ENCODE measurements at places on chromosomes 2 and 18.

DNA sequence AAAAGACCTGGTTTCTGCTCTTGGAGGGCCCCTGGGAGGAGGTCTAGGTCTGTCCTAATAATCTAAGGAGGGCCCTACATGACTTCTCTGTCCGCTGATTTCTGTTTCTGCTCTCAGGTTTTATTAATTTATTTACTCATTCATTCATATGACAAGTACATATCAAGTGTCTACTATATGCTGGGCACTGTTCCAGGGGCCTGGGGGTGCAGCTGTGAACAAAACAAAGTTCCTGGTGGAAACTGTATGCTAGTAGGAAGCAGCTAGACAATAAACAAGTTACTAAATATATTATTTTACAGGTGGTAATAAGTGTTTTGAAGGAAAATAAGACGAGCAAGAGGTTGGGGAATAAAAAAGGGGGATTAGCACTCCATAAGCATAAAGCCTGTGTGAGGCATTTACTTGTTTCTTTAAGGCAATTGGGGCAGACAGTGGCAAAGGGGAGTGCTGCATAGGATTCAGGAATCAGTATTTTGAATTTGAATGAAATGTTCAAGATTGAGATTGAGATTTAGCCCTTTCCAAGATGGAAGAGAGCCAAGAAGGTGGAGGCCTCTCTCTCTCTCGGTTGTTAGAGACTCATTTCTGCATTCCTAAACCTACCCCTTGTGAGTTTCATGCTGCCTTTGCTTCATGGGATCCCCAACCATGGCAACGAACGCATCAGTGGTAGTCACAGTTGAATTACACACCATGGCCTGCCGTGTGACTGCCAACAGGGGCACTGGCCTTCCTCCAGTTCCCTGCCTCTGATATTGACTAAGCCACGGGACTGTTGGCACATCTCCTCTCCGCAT lies 28.3 kb downstream of the DRC1 start:
- peak; percentile 19 for DNase-seq

- DNase-seq = no peak
These were observed 711.2 kb upstream of the SALL3 start for GRCh38 chr18:78268226-78268988.

DNA sequence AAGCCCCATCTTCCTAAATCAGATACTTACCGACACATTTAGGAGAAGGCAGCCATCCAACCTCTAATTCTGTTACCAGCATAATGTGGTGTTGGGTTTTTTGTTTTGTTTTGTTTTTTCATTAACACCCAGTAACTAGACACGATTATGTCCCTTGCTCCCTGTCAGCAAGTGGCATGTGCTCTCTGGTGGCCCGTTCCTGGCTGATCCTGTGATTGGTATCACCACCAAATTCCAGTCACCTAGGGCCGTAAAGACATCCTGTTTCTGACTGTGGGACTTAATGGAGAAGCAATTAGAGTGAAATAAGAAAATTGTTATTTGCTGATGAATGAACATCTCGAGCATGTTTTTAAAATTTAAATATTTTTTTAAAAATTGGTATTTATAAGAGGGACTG lies 5.9 kb upstream of the DLX1 start:
- no peak for DNase-seq

DNA sequence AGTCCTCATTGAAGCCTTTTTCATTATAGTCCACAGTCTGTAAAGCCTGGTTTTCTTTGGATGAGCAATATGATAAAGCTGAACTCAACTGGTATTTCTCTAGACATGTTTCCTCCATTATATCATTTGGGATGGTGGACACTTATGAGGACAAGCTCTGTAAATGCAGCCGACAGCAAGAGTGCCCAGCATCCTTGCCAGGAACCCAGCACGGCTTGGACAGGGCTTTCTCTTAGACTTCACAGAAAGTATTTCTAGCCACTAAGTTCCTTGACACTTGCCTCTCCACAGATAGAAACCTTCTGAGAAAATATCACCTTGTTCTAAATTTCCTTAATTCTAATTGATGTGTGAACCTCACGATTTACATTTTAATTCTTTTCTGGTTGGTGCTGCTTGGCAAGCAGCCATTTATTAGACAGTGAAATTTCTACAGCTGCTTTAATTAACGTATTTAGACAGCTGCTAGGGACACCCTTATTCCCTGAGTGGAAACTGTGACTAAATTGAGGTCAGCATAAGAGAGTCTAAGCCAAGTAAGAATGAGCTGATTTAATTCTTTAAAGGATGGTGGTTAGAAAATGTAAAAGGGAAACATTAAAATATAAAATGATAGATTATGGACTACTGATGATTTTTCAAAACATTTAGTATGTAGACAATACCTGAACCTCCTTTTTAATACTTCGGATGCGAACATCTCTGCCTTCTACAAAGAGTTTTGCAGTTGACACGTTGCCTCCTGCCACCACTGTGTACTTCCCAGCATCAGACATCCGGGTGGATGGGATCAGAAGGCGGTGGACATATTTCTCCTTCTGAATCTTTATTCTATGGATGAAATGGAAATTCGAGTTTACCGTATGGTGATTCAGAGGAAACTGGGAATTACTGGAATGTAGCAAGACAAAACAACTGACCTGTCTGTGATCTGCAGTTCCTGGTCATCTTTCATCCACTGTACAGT lies 39.8 kb downstream of the TTN start:
- DNase-seq = no peak

DNA sequence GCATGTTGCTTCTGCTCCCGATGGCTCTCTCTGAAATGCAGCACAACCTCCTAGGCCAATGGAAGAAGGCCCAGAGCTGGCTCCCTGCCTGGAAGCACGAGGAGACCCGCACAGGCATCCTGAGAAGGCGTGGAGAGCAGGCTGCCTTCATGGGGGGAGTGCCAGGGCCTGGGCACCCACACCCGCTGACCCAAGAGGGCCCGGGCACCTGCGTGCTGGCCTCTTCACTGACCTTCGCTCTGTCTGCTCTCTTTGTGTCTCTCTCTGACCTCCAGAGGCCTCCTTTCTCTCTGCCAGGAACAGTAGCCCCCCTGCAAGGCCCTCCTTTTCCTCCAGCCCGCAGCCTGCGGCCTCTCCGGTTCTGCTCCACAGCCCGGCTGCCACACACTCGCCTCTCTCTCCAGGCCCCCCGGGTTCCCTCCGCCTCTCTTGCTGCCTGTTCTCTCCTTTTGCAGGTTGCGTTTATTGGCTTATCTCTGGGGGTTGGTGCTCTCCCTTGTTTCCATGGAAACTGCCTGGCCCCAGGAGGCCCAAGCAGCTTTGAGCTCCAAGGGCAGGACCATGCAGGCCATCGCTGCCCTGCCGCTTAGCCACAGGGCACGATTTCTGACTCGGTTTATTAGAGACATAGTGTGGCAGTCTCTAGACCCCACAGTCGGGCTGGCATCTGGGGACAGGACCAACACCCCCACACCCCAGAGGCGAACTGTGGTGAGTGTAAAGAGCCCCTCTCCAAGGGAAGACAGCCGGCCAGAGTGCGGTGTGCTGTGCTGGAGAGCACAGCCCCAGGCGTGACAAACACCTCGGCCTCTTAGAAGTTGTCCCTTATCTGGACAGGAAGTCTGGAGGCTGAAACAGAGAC lies 1.7 kb downstream of the MZT2B start:
- peak; percentile 44 for DNase-seq

- peak; percentile 99 for DNase-seq
These were observed 129.8 kb upstream of the TANK start for GRCh38 chr2:161030260-161031063.

DNA sequence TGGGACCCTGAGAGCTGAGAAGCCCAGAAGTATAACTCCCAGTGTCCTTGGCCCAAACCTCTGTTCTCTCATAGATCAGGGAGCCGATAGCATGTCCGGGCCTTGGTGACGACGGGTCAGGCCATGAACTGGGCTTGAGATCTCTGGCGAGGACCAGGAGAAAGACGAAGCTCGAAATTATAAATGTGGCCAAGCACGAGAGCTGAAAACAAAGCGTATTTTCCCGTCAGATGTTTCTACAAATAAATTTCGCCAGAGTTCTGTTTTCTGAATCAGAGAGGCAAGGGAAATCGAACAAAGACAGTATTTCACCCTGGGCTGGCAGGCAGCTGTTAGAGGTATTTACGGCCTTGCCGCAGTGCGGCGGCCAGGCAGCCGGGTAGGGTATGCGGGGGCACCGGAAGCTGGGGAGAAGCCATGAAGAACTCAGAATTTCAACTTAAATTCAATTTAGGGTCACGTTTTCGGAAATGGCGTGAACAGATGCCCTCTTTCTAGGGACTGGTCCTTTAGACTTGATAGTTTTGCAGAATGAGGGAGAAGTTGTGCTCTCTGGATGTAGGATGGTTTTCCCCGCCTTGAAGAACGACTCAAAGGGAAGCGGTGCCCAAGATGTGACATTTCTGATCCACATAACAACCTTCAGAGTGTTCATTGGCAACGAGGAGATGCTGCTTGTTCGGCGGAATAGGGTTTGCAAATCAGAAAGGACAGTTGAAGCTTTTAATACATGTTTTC lies 9.6 kb downstream of the HOXD8 start:
- peak; percentile 65 for DNase-seq

DNA sequence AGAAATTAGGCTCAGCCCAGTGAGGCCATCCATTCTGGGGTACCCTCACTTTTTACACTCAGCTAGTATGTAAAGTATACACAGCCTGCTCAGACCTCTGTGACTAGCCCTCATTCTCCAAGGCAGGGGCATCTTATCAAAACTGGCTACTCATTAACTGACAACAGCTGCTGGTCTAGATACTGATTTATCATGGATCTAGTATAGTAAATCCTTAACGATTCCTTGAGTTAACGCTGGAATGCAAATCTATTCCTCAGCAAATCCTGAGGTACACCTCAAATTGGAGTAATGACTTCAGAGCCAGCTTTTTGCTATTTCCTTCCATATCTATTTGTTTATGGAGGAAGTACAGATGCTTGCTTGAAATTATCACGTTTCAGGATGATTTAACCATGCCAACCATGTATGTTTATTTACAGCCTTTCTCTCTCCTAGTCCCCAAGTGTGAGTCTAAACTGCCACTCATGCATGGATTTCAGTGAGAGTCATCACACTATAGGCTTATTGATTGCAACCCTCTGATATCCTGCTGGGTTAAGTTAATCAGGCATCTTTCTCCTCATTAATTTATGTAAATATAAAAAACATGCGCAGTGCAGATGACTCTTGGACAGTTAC lies 70.2 kb upstream of the DOK6 start:
- no peak for DNase-seq

DNA sequence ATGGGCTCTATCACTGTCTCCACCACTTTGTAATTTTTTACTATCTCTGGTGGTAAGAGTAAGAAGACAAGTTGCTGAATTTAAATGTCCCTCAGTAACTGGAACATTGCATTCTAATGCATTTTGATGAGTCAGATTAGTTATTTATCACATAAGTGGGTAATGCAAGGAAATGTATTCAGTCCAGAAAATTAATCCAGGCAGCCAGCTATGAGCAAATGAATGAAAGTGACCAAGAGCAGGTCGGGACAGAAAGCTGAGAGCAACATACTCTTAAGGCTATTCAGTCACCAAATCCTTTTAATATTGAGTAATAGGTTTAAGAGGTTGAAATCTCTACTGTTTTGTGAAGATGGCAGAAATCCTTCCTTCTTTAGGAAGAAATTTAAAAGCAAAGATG lies 265.5 kb upstream of the PARD3B start:
- no peak for DNase-seq

DNA sequence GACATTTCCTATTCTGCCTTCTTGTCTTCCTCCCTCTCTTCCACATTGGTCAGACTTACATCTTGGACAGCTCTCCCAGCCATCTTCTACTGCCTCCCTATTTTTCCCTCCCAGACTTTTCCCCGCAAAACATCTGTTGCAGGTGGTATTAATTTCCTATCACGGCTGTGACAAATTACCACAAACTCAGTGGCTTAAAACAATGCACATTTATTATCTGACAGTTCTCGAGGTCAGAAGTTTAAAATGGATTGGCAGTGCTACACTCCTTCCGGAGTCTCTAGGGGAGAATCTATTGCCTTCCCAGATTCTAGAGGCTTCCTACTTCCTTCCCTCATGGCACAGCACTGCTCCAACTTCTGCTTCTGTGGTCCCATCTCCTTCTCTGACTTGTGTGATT lies 33.3 kb downstream of the STRADB start:
- DNase-seq = peak; percentile 53

- no peak for DNase-seq
These were observed 63.2 kb downstream of the NDUFA10 start for GRCh38 chr2:239961662-239962613.

- no peak for DNase-seq
These were observed 22.1 kb downstream of the ACADL start for GRCh38 chr2:210203147-210203546.

DNA sequence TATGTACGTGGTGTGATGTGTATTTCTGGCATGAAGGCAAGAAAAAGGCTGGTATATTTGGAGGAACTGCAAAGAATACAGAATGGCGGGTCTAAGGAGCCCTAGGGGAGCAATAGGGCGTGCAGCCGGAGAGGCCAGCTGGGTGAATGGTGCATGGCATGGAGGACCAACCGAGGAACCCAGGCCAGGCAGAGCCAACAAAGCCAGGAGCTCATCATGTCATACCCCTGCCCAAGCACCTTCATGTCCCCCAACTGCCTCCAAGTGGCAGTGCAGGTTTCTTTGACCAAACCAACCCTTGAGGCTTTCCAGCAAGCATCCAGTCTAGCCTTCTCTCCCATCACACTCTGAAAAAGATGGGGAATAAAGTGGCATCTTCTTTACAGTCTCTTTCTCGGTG lies 8.9 kb upstream of the KCNK3 start:
- no peak for DNase-seq

GRCh38 chr2:162320864-162321517 lies 2.5 kb upstream of the IFIH1 start:
- no peak for DNase-seq

DNA sequence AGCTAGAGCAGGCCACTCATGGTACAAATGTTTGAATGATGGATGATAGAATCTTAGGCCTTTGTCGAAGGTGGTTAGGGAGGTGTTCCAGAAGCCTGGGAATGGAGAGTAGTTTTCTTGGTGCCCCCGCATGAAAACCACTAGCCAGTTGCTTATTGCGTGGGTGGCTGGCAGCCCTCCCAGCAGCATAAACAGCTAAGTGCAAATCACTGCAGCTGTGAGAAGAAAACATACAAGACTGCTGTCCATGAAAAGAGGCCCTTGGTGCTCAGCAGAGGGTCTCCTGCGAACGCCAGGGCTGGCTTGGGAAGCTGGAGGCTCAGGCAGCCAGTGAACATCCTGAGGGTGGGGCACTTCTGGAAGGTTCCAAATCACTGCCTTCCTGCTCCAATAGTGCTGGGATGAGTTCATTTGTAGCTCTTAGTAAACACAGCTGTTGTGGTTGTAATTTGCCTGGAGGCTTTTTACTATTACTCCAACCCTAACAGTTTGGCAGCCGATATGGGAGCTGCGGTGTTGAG lies 118.8 kb downstream of the MGAT5 start:
- peak; percentile 56 for DNase-seq

- DNase-seq = no peak
These were observed 337.7 kb downstream of the DYSF start for GRCh38 chr2:71791061-71791450.

GRCh38 chr2:31327505-31327904 lies 87.0 kb downstream of the XDH start:
- DNase-seq = no peak

DNA sequence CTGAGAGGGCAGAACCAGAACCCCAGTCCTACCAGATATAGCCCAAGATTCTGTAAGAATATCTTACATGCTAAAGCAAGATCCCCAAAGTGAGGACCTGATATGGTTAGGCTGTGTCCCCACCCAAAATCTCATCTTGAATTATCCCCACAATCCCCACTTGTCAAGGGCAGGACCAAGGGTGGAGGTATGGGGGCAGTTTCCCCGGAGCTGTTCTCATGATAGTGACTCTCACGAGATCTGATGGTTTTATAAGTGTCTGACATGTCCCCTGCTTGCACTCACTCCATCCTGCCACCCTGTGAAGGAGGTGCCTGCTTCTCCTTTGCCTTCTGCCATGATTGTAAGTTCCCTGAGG lies 19.9 kb downstream of the TTC32 start:
- no peak for DNase-seq
